HS-5 (cell line): ENCODE measurements at places on chromosomes 6 and 20.

DNA sequence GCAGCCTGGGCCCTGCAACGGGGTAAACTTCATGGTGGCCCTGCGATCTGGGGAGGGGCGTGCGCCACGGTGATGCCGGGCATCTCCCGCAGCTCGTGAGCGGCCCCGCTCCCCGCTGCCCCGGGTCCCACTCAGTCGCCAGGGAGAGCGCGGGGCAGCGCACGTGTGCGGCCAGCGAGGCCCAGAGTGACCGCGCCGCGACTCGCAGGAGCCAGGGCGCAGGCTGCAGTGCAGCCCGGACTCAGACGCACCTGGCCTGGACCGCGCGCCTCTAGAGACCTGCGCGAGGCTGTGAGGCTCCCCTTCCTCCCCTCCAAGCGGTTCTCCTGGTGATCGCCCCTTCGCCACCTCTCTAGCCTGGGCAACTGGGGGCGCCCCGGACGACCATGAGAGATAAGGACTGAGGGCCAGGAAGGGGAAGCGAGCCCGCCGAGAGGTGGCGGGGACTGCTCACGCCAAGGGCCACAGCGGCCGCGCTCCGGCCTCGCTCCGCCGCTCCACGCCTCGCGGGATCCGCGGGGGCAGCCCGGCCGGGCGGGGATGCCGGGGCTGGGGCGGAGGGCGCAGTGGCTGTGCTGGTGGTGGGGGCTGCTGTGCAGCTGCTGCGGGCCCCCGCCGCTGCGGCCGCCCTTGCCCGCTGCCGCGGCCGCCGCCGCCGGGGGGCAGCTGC lies 652 bp downstream of the BMP6 start:
- no peak for DNase-seq

DNA sequence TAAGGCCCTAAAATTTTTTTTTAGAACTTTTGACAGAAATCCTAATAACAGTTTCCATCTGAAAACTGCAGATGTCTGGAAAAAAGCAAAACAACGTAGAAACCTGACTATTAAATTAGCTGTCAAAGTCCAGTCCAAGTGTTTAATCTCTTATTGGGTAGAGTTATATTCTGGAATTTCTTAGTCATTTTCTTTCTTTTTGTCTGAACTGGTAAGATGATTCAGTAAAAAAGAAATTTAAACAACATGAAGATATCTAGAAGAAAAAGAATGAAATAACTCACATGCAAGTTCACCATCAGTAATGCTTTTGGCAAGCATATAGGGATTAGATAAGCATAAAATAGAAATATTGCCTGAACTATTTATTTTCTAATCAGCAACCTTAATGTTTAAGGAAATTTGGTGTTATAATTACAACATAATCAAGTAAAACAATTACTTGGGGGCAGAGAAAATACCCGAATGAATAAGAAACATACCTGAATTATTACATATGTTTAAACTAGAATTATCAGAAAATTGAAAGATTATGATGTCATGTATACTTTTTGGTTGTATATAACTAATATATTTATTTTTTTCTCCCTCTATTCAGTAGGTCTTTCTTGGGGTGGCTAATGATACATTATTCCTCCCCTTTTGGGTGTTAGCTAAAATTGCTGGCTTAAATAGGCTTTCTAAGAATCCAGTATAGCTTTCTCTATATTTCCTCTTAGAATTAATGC lies 51.1 kb downstream of the FAM83B start:
- DNase-seq = no peak

DNA sequence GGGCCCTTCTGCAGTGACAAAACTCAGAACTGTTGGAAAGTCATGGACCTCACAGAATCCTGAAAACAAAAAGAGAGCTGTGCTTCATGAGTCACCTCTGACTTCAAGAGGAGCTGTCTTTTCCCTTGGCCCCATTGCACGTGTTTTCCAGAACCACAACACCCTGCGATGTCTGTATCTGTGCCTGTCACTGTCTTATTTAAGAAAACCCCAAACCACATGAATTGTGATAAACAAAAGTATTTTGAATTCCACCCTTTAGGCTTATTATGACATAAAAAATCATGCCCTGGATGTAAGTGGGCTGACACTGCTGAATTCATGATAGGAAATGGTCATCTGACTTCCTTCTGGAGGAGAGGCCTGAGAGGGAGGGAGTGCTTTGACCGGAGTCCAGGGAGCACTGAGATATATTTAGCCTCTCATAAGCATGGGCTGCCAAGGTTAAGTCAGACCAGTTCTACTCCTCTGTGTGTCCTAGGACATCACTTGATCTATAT lies 96.4 kb upstream of the DUSP22 start:
- DNase-seq = no peak

- no peak for DNase-seq
Measured at GRCh38 chr6:99424022-99424421, 1.1 kb downstream of the PNISR start.

GRCh38 chr6:26554697-26555504 lies 16.7 kb downstream of the HMGN4 start:
- peak; percentile 68 for DNase-seq

GRCh38 chr6:1604158-1605003 lies 5.3 kb upstream of the FOXC1 start:
- no peak for DNase-seq

GRCh38 chr6:68915586-68915985 lies 280.5 kb downstream of the ADGRB3 start:
- DNase-seq = no peak

DNA sequence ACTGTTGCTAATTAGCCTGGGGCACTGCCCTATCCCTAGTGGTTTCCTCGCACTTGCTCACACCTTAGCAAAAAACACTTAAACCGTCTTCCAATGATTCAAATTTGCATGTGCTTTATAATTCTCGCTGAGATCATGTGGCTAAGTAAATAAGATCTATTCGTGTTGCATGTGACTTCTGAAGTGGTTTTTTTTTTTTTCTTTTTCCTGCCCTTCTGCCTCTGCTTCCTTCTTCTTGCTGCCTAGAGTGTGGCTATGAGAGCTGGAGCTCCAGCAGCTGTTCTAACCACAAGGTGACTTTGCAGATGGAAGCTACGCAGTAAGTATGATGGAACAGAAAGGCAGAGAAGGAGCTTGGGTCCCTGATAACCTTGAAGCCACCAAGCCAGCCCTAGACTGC lies 36.5 kb downstream of the SULF2 start:
- no peak for DNase-seq

DNA sequence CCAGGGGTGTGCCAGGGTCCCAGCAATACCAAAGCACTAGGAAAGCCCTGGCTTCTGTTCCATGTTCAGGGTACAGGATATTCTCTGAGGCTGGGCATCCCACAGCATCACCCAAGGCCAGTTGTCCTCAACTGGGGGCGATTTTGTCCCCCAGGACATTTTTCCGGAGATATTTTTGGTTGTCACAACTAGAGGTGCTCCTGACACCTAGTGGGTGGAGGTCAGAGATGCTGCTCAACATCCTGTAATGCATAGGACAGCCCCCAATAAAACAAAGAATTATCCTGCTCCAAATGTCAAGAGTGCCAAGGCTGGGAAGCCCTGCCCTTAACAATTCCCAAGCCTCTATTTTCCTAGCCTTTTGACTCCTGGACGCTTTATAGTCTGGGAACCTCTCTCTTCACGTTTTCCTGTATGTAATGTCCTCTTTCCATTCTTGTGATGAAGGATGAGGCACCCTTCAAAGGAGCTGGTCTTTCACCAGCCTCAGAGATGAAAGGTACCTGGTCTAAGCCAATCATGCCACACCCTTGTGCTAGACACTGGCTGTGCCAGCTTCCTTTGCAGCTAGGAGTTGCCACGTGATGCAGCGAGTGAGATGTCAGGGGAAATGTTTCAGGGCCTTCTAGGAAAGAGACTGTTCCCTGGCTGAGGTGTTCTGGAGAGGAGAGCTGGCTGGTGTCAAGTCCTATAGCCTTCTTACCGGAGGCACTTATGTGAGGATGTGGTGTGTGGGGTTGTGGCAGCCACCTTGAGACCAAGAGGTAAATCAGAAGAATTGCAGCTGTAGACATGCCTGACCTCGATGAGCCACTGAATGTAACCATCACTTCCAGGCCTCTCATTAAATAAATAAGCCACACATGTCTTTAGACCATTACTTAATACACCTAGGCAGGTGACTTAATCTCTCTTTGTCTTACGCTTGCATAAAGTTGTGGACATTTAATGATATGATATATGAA lies 23.4 kb upstream of the KCNG1 start:
- no peak for DNase-seq

- DNase-seq = no peak
Measured at GRCh38 chr20:12156252-12156651, 238.6 kb downstream of the BTBD3 start.

GRCh38 chr20:43870484-43870883 lies 44.2 kb upstream of the TOX2 start:
- no peak for DNase-seq

DNA sequence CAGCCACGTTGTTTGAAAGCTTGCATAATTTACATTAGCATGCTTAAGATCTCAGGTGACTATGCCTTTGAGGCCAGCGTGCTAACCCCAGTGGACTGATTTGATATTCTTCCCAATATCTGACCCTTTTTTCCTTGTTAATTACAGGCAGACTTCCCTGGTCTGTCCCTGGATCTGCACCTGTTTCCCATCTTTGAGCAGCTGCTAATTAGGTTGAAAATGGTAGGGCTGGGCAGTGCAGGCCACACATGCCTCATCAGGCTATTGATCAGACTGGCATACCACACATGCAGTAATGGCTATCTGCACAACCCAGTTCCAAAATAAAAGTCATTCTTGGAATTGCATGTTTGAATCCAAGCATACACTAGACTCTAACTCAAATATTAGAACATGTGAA lies 164.3 kb upstream of the TFAP2D start:
- DNase-seq = no peak
